ENCODE measurements at places on chromosomes 4 and X.

GRCh38 chrX:18252644-18253359 lies 32.1 kb upstream of the BEND2 start:
- no peak for DNase-seq

- no peak for DNase-seq
Observed at GRCh38 chrX:138866643-138867042, 155.1 kb upstream of the FGF13 start.

DNA sequence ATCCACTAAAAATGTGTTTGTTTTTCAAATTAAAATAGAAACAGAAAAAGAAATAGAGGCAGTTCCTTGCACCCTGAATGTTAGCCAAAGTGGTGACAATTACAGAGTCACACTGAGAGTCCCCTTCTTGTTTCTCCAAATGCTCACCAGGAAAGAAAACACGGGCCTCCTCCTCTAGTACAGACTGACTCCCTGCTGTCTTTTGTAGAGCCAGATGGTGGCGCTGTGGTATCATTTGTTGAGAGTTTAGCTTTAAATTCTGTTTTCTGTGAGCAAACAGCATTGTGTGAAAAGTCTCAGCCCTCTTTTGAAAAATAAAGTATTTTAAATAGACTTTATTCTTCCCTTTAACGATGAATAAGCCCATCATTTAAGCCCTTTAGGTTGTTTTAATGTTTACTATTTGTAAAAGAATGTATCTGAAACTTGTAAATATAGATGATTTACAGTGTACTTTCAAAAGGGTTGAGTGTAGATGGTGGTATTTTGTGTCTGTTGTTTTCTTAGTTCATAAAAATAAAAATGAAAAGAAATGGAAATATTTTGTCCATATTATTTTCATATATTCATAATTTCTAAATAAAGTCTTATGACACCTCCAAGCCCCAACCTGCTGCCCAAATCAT lies 36.9 kb upstream of the ATOH1 start:
- DNase-seq: peak; percentile 5

- no peak for DNase-seq
Observed at GRCh38 chrX:19122641-19123009, 357 bp upstream of the ADGRG2 start.
